Stimulated activated CD4-positive, alpha-beta T cell treated with anti-CD3 and anti-CD28 coated beads, Interleukin-1b, Interleukin-23, amount 100 ng/mL, for 4 hours (primary cell): ENCODE measurements at places on chromosomes 7 and 10.

GRCh38 chr7:77415476-77415822, 700 bp downstream of the GSAP start:
- no peak for DNase-seq

- DNase-seq = no peak
Measured at GRCh38 chr10:48740988-48741387, 56.3 kb downstream of the WDFY4 start.

GRCh38 chr7:137989094-137989493, 12.8 kb downstream of the CREB3L2 start:
- no peak for DNase-seq

DNA sequence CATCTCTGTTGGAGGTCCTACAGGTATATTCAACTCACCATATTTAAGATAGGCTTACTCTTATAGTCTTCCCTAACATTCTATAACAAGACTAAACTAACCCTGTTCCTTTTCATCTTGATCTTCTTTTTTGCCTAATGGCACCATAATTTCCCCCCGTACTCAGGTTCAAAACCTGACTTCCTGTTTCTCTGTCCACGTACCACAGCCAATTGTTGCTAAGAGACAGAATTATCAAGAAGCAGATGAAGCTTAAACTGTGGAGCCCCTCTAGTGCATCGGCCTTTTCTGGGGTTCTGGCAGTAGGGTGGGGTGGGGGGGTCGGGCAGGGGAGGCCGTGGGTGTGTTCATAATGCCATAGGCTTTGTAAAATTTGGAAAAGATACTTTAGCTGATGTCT, 109.2 kb downstream of the EVX1 start:
- no peak for DNase-seq

GRCh38 chr7:136103545-136104268, 126.5 kb upstream of the MTPN start:
- DNase-seq = no peak

DNA sequence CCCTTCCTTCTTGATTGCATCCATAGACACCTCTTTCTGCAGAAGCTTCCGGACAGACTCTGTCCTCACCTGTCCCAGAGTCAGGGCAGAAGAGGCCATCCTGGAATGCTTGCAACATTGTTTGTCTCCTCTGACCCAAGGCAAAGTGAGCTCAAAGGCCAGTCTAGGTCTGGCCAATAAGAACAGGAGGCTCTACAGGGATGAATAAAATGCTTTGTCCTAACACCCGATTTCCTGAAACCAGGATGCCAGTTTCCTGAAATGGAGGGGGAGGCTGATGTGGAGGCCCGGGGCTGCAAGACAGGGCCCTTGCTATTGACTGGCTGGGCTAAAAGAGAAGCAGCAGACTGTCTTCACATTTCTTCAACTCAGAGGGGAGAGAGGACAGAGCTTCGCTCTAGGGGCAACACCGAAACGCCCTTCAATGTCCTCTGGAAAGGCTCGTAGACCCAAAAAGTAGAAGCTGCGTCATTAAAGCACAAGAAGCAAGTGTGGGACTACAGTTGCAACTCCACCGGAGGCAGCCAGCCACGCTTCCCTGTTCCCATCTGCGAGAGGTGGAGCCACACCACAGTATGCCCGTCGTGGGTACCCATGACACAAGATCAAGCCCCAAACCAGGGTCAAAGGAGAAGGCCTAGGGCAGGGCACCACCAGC, 29.1 kb upstream of the NDST2 start:
- DNase-seq = no peak

DNA sequence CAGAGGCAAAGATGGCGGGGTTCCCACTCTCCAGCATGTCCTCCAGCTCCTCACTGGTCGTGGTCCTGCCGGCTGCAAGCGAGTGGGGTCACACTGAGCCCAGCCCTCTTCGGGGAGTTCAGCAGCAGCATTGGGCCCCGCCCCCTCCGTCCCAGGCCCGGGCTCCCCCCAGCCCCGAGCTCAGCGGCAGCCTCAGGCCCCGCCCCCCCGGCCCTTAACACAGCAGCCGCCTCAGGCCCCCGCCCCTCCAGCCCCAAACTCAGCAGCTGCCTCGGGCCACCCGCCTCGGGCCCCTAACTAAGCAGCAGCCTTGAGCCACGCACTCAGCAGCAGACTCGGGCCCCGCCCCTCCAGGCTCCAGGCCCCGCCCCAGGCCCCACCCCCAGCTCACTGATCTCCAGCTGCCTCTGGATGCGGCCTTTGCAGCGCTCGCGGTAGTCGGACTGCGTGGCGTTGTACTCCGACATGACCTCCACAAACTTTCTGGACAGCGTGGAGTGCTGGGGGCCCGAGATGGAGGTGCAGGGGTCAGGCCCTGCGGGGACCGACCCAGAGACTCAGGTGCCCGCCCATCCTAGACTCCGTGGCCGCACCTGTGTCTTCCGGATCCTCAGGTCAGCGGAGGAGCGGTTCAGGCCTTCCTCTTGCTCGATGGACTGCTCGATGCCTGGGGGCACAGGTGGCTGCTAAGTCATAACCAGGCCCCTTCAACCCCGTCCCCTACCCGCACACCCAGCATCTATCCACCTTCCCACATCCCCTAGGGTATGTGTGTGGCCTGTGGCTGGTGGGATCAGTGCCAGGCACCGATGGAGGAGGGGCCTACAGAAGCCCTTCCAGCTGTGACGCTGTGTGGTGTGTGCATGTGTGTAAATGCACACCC, 15.5 kb downstream of the STX1A start:
- no peak for DNase-seq
